Muscle of leg (tissue), 16 donors: ENCODE measurements at places on chromosomes 3 and 15. TPM values are rescaled to one million over a fixed set of nuclear protein-coding genes. Genes with fewer than 3 reads are reported as not detected.

DNA sequence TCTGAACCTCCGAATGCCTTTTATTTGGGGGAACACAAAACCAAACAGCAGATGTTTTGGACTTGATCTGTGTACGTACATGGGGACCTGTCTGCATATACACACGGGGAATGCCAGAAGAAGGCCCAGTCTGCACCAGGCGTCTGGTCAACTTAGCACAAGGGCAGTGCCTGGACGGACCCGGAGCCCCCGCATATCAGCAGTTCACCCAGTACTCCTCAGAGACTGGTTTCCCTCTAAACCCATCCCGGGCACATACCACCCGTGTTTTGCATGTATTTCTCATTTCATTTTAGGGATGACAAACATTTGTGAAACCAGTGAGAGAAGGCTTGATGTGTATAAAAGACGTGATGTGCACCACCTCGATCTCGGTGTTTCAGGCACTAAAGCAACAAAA lies 49.7 kb downstream of the KLHL25 start:
- DNase-seq: no peak

DNA sequence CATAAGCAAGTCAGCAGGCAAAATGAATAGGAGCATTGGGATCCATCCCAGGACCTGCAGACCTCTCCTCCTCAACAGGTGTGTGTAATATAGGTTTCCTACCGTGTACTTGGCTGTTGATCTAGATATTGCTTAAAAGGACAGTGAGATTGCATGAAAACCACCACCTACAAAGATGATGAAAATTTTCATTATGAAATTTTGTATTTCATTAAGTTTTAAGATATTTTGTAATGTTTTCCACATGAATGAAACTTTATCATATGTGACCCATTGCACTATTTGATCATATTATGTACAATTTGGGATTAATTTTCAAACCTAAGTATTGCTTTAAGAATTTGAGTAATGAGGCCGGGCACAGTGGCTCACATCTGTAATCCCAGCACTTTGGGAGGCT lies 94.3 kb upstream of the TRPM1 start:
- DNase-seq: no peak

The NANOGP8 gene
- polyA plus RNA-seq: not detected

DNA sequence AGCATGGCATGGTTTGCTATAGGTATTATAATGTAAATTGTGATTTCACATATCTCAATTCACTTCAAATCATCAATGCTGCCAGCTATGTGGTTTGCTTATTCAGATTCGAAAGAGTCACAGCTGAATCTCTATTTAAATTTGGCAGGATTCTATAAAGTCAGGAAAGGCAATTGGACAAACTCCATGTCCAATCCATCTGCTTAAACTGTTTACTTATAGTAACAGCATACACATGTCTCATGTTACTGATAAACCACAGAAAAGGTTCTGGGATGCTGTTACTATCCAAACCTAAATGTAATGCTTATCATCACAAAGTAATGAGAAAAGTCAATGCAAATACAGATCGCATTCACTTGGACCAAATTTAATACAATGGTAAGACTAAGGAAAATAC lies 229.7 kb downstream of the ISL2 start:
- DNase-seq: peak; percentile 21

DNA sequence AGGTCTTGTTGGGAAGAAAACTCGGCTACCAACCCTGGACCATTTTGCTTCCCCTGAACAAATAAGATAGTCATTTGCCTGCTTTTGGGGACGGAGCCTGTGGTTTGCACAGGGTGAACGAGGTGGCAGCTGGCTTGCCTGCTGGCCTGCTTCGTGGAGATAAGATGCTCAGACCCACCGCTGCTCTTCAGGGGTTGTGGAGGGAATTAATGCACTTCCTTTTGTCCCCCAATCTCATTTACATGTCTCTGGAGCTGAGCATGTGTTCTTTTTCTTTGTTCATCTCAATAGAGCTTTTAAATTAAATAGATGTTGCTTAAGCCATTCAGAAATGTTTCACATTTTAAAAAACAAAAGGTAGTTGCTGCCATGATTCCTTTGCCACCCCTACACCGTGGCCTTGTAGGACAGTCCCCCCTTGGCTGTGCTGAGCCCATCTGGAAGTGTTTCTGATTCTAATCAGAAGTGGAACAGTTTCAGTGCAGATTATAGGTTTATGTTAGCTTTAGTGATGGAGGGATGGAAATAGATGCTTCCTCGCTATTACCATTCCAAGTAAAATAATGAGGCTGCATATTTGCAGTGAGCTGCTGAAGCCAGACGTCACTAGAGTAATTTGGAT lies 25.6 kb downstream of the APBA2 start:
- DNase-seq: peak; percentile 46

DNA sequence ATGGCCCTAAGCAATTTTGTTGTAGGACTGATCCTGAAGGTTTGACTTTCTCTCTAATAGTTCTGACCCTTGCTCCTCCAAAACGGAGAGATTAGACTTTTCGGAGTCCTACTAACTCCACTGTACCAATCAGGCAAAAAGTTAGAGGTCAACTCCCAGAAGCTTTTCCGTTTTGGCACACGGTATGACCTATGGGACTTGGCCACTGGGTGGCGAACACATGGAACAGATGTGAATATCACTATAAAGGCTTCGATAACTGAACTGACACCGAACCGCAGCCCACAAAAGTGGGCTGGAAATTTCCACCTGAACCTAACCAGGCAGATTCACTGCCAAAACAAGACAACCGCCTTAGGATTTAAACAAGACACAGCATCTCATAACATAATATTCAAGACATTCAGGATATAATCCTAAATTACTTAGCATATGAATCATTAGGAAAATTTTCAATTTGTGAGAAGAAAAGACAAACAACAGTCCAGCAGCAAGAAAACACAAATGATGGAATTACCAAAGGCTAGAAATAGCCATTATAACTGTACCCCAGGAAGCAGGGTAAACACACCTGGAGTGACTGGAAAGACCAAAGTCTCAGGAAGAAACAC lies 12.2 kb upstream of the TM2D3 start:
- no peak for DNase-seq

- DNase-seq: no peak
Measured at GRCh38 chr3:137219801-137220445, 262.1 kb downstream of the IL20RB start.

The HDC gene
- polyA plus RNA-seq: 0.53 TPM

DNA sequence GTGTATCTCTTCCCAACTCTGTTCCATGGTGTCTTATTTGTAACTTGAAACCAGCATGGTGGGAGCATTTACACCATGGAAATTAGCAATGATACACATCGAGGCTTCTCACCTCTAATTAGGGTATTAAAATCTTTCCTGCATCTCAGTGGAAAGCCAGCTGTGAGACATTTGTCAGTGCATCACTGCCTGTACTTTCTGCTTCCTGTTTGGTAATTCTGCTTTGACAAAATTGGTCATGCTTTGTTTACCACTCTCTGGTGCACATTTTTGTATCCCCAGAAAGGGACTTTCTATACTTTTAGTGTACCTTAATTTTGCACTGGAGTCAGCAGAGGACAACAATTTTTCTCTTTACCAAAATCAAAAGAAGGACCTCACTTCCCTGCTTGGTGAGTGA lies 402.1 kb downstream of the PDCD6IP start:
- no peak for DNase-seq

DNA sequence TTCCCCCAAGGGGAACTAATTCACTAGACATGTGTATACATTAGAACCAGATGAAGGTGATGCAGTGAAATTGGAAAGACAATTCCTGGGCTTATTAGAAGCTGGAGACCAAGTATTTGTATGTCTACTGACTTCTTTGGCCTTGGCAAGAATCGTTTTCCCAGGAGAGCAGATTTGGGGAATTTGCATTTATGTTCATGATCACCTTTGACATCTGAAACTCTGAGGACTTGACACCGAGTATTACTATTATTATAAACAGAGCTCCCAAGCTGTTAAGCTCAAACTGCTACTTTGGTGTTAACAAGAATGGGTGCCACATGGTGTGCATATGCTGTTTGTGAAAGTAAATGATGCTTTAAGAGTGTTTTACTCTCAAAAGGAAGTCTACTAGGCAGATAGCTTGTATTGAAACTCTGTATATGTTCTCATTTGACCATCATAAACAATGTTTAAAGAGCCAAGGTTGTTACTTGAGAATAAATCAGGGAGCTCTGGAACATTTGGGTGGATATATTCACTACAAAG lies 519.8 kb upstream of the GOLIM4 start:
- peak; percentile 29 for DNase-seq

The FAM174B gene
- 18.1 TPM for polyA plus RNA-seq

DNA sequence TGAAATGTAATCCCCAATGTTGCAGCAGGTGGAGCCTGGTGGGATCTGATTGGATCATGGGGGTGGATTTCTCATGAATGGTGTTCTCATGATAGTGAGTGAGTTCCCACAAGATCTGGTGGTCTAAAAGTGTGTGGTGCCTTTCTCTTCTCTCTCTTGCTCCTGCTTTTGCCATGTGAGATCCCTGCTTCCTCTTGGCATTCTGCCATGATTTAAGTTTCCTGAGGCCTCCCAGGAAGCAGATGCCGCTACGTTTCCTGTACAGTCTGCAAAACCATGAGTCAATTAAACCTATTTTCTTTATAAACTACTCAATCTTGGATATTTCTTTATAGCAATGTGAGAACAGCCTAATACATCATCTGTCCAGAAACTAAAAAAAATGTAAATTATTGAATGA lies 298.3 kb downstream of the MEX3B start:
- peak; percentile 52 for DNase-seq

The SERP1 gene
- polyA plus RNA-seq: 79.8 TPM

- no peak for DNase-seq
Measured at GRCh38 chr15:64474846-64475245, 14.5 kb downstream of the ZNF609 start.

DNA sequence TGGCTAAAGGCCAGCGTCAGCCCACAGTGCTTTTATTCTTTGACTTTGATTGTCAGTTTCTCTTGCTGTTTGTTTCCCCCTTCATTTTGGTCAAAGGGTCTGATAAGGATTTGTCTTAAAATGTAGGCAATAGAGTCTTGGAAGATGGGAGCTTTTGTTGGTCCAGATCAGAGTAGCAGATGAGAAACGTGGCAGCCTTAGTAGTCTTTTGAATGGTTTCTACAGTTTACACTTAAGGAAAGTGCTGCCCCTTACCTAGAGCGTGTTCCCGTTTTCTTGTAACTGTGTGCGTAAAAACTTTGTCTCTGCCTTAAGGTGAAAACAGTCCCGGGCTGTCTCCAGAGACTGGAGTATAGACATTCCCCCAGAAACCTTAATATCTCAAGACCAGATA lies 630 bp downstream of the LXN start:
- peak; percentile 9 for DNase-seq

- DNase-seq: no peak
Measured at GRCh38 chr15:97520689-97521088, 439.8 kb upstream of the ARRDC4 start.

GRCh38 chr3:117990627-117991026 lies 1044.0 kb downstream of the IGSF11 start:
- DNase-seq: no peak

DNA sequence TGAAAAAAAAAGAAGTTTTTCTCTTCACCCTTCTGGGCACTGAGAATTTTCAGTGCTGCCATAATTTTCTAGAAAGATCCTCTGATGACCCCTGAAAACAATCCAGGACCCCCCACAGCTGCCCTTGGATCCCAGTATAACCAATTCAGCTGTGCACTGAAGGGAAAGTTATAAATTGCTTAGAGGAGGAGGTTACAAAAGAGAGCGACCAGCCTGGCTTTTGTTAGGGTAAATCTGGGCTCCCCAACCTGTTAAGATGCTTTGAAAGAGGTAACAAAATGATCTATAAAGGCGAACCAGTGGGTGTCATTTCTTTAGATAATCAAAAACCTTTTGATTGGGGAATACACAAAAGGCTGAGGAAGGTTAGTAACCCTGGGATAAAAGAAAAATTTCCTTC lies 407.9 kb upstream of the ATP11B start:
- DNase-seq: no peak

DNA sequence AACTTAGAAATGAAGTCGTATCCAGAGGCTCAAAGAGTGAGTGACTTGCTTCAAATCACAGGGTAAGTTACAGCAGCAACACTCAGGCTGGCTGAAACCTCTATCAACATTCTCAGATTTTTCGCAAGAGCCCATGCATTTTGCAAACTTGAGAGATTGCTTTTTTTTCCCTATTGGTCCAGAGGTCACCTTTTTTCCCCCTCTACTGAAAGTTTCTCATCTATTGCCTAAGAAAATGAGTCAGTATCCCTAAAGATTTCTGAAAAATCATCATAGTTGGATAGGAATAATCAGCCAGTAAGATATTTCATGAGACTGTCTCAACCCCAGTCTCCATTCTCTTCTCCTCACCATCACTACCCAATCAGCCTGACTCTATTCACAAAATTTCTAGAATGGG lies 410.6 kb downstream of the FOXP1 start:
- DNase-seq: peak; percentile 19

- DNase-seq: peak; percentile 75
Measured at GRCh38 chr3:143331350-143331749, 211.8 kb downstream of the CHST2 start.

- no peak for DNase-seq
Measured at GRCh38 chr3:194450341-194450740, 36.5 kb downstream of the ATP13A3 start.

GRCh38 chr3:155604126-155604525 lies 140.7 kb downstream of the PLCH1 start:
- no peak for DNase-seq

DNA sequence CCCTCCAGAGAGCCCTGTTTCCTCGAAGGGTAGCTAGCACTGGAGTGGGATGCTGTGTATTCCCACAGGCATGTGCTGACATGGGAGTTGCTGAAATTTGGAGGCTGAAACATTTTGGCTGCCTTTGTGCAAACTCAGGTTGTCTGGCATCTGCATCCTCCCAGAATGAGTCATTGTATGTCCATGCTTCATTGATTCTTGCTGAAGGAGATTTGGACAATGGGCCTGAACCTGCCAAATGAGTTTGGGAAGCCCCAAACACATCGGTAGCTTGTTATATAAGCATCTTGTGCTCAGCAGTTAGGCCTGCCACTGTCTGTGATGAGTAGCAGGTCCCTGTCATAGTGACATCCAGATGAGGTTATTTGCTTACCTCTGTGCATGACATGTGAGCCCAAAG lies 160.0 kb downstream of the IL5RA start:
- DNase-seq: no peak

DNA sequence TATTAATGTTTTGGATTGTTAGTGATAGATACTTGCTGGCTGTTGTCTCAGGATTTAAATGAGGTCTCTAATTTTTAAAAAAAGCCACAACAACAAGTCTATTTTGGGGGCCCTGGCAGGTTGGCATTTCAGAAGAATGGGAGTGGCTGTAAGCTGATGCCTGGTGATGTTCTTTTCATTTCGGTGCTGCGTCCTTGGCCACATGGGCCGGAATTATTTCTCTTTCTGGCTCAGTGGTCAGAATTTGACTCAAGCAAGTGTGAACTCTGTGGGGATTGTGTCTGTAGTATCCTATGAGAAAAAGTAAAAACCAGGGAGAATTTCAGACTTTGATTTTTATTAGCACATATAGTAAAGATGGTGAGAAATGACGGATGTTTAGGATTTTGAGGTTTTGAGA lies 203.0 kb downstream of the AKAP13 start:
- peak; percentile 71 for DNase-seq

The SLC24A5 gene
- not detected for polyA plus RNA-seq

The ZPLD1 gene
- polyA plus RNA-seq: not detected
